Sigmoid colon (tissue), 7 donors: ENCODE measurements at places on chromosomes 13 and 19. TPM values are rescaled to one million over a fixed set of nuclear protein-coding genes. Genes with fewer than 3 reads are reported as not detected.
A peak's percentile ranks its signal among the peaks of the same experiment; 100 is the strongest.

DNA sequence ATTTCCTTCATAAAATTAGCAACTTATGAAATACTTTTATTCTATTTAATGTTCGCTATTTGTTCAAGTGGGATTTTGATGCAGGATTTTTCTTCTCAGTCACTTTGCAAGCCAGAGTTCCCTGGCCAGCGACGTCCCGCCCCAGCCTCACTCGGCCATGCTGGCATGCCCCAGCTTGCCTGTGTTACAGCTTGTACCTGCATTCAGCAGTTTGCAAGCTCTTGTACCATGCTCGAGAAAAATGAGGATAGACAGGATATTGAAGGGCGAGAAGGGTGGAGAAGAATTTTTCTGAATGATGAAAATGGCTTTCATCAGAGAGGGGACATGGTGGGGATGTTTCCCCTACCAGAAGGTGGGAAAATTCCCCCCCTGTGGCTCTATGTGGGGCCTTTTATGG lies 2180.2 kb upstream of the PCDH20 start:
- no peak for DNase-seq
- H3K36me3 ChIP-seq, result no peaks in the 10 kb centered on the region
- H3K4me3 ChIP-seq, result no peak overlapping the region
- H3K4me1 ChIP-seq, result no peaks in the 10 kb centered on the region
- no peaks in the 10 kb centered on the region for H3K27me3 ChIP-seq
- no peak overlapping the region for H3K27ac ChIP-seq

DNA sequence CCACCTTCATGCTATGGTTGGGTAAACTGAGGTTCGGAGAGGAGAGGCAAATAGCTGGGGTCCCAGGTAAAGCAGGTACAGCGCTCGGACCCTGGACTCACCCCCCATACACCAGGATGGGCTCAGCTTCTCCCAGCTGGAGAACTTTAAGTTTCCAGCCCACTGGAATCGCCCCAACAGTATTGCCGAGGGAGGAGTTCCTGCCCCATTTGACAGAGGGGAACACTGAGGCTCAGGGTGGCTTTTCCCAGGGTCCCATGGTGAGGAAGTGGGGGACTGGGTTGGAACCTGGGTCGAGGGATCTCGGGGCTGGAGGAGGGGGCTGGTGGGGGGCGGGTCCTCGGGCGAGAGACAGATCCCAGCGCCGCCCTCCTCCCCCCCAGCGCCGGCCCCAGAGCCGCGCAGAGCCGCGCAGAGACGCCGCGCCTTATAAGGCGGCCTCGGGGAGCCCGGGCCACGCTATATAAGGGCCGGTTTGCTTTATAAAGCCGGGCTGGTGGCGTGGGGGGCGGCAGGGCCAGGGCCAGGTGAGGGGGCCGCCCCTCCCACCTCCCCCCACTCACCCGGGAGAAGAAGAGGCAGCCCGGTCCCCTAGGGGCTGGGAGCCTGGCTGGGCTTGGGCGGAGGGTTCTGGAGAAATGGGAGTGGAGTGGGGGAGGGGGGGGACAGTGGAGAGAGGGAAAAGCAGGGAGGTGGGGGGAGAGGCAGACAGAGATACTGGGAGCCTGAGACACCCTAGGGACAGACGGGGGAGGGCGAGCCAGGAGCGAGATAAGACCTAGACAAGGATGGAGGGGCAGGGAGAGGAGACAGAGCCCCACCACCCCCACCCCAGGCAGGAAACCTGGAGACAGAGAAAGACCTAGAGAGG lies 1.1 kb downstream of the CNN1 start:
- peaks cover 60% of the 10 kb centered on the region for H3K4me1 ChIP-seq
- peaks cover 2% of the 10 kb centered on the region for H3K36me3 ChIP-seq
- H3K27me3 ChIP-seq, result no peaks in the 10 kb centered on the region
- peak overlapping the region; percentile 79 for H3K4me3 ChIP-seq
- DNase-seq, result peak; percentile 91
- peak overlapping the region; percentile 99 for H3K27ac ChIP-seq

GRCh38 chr13:41613471-41613870 lies 156.1 kb downstream of the RGCC start:
- no peak for DNase-seq
- no peaks in the 10 kb centered on the region for H3K36me3 ChIP-seq
- no peaks in the 10 kb centered on the region for H3K4me1 ChIP-seq

GRCh38 chr13:33078263-33078662 lies 62.0 kb downstream of the KL start:
- no peaks in the 10 kb centered on the region for H3K27me3 ChIP-seq
- no peak overlapping the region for H3K27ac ChIP-seq
- H3K4me1 ChIP-seq, result no peaks in the 10 kb centered on the region
- H3K36me3 ChIP-seq, result no peaks in the 10 kb centered on the region

GRCh38 chr19:48830088-48830487 lies 6.2 kb downstream of the HSD17B14 start:
- no peaks in the 10 kb centered on the region for H3K27me3 ChIP-seq
- H3K27ac ChIP-seq, result no peak overlapping the region
- no peaks in the 10 kb centered on the region for H3K4me1 ChIP-seq
- DNase-seq, result no peak
- no peaks in the 10 kb centered on the region for H3K36me3 ChIP-seq
- H3K4me3 ChIP-seq, result no peak overlapping the region

GRCh38 chr13:82766732-82767321 lies 1115.4 kb downstream of the SLITRK1 start:
- no peaks in the 10 kb centered on the region for H3K27me3 ChIP-seq
- no peak overlapping the region for H3K27ac ChIP-seq
- H3K4me3 ChIP-seq, result no peak overlapping the region
- DNase-seq, result no peak

- H3K27me3 ChIP-seq, result no peaks in the 10 kb centered on the region
- no peak overlapping the region for H3K4me3 ChIP-seq
- H3K36me3 ChIP-seq, result no peaks in the 10 kb centered on the region
- H3K27ac ChIP-seq, result peak overlapping the region; percentile 81
Measured at GRCh38 chr13:51249255-51249654, 27.1 kb downstream of the FAM124A start.

- H3K36me3 ChIP-seq, result no peaks in the 10 kb centered on the region
- H3K27ac ChIP-seq, result no peak overlapping the region
- no peak for DNase-seq
- H3K27me3 ChIP-seq, result no peaks in the 10 kb centered on the region
Measured at GRCh38 chr13:24661713-24662112, 18.5 kb upstream of the ATP12A start.

- H3K4me1 ChIP-seq, result no peaks in the 10 kb centered on the region
- no peak overlapping the region for H3K4me3 ChIP-seq
- DNase-seq, result no peak
- no peak overlapping the region for H3K27ac ChIP-seq
- H3K36me3 ChIP-seq, result no peaks in the 10 kb centered on the region
Measured at GRCh38 chr13:107223867-107224266, 655.9 kb upstream of the ARGLU1 start.

DNA sequence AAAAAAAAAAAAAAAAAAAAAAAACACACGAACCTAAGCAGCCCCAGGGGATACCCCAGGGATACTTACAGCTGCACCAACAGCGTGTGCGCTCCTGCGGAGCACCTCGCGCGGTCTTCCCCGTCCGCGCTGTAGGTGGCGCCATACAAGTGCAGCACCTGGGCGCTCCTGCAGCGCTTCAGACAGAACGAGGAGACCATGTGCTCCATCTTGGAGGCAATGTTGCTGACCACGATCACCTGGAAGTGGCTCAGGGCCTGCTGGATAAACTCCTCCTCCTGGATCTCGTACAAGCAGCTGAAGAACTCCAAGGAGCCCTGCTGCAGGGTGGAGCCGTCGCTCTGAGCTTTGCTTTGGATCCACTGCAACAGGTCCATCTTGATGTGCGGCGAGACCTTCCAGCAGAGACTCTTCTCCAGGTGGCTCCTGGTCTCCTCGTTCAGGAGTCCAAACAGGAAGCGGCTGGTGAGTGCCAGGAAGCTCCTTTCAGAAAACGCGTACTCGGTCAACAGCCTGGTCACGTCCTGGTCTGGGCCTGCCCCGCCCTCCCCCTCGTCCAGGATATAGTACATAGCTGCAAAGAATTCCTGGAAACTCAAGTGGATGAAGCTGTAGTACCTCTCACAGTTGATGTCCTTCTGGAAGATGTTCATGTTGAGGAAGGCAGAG lies 14.5 kb downstream of the NLRP12 start:
- H3K27ac ChIP-seq, result no peak overlapping the region
- no peaks in the 10 kb centered on the region for H3K27me3 ChIP-seq
- no peak overlapping the region for H3K4me3 ChIP-seq
- no peaks in the 10 kb centered on the region for H3K36me3 ChIP-seq

DNA sequence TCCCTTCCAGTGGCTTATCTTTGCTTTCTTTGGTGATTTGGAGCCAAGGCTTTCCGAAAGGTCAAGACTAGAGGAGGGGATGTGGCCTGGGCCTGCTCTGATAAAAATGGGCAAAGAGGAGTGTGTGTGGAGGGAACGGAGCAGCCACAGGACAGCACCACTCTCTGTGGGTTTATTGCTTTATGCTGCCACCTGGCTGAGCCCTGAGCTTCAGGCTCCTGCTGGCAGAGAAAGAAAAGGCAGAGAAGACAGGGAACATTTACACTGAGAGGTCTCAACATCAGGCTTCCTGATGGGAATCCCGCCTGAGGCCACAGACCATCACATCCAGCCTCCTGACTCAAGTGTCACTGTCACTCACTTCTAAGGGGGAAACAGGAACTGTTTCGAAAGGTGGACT lies 9.2 kb upstream of the GSX1 start:
- H3K27me3 ChIP-seq, result peaks cover 33% of the 10 kb centered on the region
- no peaks in the 10 kb centered on the region for H3K36me3 ChIP-seq
- H3K4me3 ChIP-seq, result no peak overlapping the region
- no peak overlapping the region for H3K27ac ChIP-seq

DNA sequence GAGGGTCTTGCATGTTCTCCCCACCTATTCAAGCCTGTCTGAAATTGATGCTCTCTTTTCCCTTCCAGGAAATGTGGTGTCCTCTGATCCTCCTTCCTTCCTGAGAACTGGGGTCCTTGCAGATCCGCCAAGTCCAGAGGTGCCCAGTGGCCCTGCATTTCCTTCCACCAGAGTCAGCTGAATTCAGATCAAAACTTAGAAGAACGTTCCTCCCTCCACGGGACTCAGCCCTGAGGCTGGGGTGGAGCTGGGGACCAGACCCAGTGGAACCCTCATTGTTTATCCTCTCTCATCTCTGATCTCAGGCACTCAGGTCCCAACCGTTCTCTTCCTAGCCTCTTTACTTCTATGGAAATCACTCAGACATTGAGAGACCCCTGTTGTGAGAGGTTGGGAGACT lies 477.3 kb downstream of the TSHZ3 start:
- H3K4me1 ChIP-seq, result peaks cover 6% of the 10 kb centered on the region
- no peak overlapping the region for H3K27ac ChIP-seq
- DNase-seq, result no peak
- H3K36me3 ChIP-seq, result no peaks in the 10 kb centered on the region
- no peak overlapping the region for H3K4me3 ChIP-seq

- H3K36me3 ChIP-seq, result no peaks in the 10 kb centered on the region
- no peak overlapping the region for H3K27ac ChIP-seq
- no peak overlapping the region for H3K4me3 ChIP-seq
- H3K27me3 ChIP-seq, result no peaks in the 10 kb centered on the region
- H3K4me1 ChIP-seq, result no peaks in the 10 kb centered on the region
- no peak for DNase-seq
Measured at GRCh38 chr19:33273065-33273736, 29.1 kb downstream of the CEBPA start.

DNA sequence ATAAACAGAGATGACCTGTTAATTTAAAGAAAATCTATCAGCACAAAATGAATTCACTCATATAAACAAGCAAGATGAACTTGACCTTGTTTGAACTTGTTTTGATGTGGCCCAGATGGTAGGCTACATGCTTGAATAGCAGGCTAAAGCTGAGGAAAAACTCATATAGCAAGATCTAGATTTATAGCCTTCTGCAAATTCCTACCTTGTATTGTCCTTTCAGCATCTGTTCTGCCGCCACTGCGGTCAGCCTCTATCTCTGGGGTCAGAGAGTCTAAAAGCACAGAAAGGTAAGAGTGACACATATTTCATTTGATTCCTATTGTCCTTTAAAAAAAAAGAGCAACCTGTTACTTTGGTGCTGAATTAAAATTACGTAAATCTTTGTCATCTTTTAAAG lies 392.1 kb downstream of the DACH1 start:
- no peak for DNase-seq
- no peaks in the 10 kb centered on the region for H3K27me3 ChIP-seq
- no peaks in the 10 kb centered on the region for H3K4me1 ChIP-seq
- no peak overlapping the region for H3K4me3 ChIP-seq
- no peak overlapping the region for H3K27ac ChIP-seq

The SLC44A2 gene
- total RNA-seq, result 22.4 TPM

The FLT1 gene
- total RNA-seq, result 6.6 TPM

The LMTK3 gene
- total RNA-seq, result not detected

The OR7D2 gene
- total RNA-seq, result not detected

The ATP4A gene
- not detected for total RNA-seq

The ICAM1 gene
- total RNA-seq, result 33.1 TPM

The TNFRSF19 gene
- 3.1 TPM for total RNA-seq

The MAB21L1 gene
- total RNA-seq, result 2.9 TPM

The FFAR2 gene
- not detected for total RNA-seq

The NCR1 gene
- total RNA-seq, result not detected

The PRTN3 gene
- total RNA-seq, result not detected

The MISP3 gene
- total RNA-seq, result 1.7 TPM

The ZNF571 gene
- total RNA-seq, result 11.4 TPM

The MZF1 gene
- 13.6 TPM for total RNA-seq
